DMS153 (cell line): ENCODE measurements at places on chromosomes 6 and 20.

GRCh38 chr6:71048320-71049164 is 91.7 kb upstream of the B3GAT2 start:
- no peak for DNase-seq

DNA sequence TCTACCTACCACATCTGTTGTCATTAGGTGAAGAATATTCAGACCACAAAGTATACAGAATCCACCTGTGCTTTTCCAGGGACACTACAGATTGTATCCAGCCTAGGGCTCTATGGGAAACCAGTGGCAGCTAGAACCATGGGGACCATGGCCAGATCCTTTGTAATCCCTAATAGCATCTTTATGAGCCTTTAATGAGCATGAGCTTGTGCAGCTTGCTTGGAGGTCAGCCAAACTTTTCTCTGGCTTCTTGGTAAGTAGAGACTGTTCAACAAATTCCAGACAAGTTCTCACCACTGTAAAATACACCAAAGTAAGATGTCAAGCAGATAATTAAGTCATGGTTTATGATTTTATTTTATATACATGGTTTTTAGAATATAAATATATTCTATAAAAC is 301.6 kb upstream of the ADGRB3 start:
- peak; percentile 35 for DNase-seq

- DNase-seq = no peak
These were observed 82.4 kb upstream of the SMLR1 start for GRCh38 chr6:130744576-130745366.

- DNase-seq = no peak
These were observed 11.2 kb downstream of the LYRM4 start for GRCh38 chr6:5249451-5250122.

DNA sequence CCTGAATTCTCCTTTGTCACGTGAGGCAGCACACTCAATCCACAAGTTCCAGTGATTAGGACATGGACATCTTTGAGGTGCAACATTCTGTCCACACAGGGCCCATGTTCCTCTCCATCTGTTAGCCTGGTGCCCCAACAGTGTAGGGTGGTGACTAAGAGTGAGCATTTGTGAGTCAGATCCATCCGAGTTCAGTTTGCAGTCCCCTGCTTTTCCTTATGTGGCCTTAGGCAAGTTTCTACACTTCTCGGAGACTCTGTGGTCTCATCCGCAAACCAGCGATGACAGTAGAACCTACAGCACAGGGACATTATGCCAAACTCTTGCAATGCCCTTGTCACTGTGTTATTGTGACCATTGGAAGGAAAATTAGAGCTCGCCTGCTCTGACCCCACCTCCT is 178.7 kb upstream of the CDH4 start:
- DNase-seq = no peak

DNA sequence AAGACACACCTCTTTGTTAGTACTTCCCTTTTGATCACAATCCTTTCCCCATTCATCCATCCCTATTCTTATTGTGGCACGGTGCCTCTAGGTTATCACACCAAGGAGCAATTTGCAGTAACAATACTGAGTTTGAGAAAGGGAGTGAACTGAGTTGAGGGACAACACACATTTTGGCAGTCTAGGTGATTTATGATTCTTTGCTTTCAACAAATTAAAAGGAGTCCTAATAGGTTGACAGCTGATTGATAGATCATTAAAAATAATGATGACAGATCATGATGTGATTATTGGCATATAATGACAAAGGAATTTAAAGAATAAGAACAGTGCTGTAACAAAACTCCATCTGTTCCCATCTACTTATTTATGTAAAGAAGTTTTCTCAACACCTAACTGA is 36.7 kb downstream of the IMPG1 start:
- DNase-seq = no peak
